Occipital lobe (tissue), 3 donors: ENCODE measurements at places on chromosomes 16 and 17. TPM values are rescaled to one million over a fixed set of nuclear protein-coding genes. Genes with fewer than 3 reads are reported as not detected.

Gene GRIN2A
- total RNA-seq: 10.9 TPM

- no peak for DNase-seq
Observed at GRCh38 chr17:46776298-46777005, 42.0 kb downstream of the WNT3 start.

- DNase-seq: no peak
Observed at GRCh38 chr16:53908731-53909130, 204.8 kb downstream of the FTO start.

GRCh38 chr16:22751104-22751667 is 62.8 kb upstream of the HS3ST2 start:
- DNase-seq: no peak

GRCh38 chr16:70788668-70789594 is 12.0 kb downstream of the VAC14 start:
- DNase-seq: no peak

DNA sequence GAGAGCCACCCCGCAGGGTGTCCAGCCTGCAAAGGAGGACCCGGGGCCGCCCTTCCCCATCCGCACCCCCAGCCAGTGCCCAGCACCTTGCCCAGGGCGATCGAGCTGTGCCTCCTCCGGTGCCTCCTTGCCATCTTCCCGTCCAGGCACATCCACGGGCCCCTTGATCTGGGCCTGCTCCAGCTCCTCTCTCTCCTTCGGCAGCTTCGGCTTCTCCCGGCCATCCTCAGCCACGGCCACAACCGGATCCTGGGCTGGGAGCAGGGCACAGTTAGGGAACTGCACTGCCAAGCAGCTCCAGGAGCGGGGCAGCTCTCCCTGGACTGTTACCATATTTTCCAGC is 13.8 kb downstream of the NDUFAF8 start:
- DNase-seq: no peak

DNA sequence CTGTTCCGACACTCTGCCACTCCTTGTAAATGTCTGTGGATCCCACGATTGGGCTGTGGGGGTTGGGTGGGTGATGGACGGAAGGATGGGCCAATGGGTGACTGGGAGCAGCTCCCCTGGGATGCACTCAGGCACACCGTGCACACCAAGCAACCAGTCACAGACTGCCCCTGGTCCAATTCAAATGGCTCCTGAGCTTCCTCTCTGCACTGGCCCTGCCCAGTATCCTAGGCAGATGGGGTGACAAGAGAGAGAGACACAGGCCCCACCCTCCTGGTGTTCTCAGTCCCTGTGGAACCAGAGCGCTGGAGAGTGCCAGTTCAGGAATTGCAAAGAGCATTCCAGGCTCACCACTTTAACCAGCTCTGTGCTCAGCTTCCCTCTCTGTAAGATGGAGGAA is 32.8 kb downstream of the BEAN1 start:
- no peak for DNase-seq
